ENCODE measurements at places on chromosomes 16 and 17. TPM values are rescaled to one million over a fixed set of nuclear protein-coding genes. Genes with fewer than 3 reads are reported as not detected.

DNA sequence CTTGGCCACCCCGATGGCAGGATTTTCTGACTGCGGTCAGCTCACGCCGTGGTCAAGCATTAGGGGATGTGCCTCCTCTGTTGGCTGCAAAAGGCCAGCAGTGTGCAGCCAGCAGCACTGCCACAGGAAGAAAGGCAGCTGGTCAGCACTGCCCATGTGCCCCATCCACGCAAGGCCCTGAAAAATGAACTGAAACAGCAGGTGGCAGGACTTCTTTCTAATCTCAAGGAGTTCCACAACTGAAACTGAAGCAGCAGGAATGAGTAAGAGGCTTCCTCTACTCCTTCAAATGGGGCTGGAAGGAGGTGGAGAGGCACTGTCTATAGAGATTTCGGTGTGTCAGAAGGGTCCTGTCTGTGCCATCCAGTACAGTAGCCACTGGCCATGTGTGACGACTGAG, 3.2 kb downstream of the ZNF500 start:
- no peak for DNase-seq

Gene MYH13
- 0.01 TPM for polyA plus RNA-seq

Gene SEPTIN1
- 3.5 TPM for polyA plus RNA-seq

Gene SPNS3
- 0.46 TPM for polyA plus RNA-seq

DNA sequence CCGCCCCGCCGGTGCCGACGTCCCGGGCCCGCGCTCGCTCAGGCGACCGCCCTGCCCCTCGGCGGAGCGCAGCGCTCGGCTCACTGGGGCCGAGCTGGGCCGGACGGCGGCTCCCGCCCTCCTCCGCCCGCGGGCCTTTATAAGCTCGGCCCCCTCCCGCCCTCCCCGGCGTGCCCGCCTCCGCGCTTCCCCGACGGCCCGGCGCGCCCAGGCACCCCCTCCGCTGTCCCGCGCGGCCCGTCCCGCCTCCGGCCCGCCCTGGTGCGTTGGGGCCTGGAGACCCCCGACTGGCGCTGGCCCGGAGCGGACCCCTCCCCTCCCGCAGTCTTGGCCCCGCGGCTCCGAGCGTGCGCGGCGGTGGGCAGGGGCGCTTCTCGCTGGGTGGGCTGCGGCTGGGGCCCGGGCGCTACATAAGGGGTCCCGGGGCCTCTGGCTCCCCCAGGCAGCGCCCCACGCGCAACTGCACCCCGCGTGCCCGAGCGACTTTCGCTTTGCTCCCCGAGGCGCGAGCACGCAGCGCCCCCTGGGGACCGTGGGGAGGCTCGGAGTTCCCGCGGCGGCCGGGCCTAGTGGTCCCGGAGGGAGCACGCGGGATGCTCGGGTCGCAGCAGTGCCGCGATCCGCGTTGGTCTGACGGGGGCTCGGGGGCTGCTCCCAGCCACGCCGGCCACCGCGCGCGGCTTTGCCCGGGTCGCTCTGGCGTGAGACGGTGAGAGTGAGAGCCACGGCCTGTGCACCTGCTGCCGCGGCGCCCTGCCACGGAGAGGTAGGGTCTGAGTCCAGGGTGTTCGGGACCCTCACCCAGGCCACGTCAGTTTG, at the start of gene PIEZO1:
PIEZO1 (minus strand) TSS at position 115 of the 819 bp plus-strand sequence. CDS start 256 bp downstream, outside the sequence.
- no peak for DNase-seq
